ENCODE measurements at places on chromosomes 13 and 19. TPM values are rescaled to one million over a fixed set of nuclear protein-coding genes. Genes with fewer than 3 reads are reported as not detected.

GRCh38 chr13:28505543-28506135 is 10.7 kb upstream of the FLT1 start:
- DNase-seq, result no peak

DNA sequence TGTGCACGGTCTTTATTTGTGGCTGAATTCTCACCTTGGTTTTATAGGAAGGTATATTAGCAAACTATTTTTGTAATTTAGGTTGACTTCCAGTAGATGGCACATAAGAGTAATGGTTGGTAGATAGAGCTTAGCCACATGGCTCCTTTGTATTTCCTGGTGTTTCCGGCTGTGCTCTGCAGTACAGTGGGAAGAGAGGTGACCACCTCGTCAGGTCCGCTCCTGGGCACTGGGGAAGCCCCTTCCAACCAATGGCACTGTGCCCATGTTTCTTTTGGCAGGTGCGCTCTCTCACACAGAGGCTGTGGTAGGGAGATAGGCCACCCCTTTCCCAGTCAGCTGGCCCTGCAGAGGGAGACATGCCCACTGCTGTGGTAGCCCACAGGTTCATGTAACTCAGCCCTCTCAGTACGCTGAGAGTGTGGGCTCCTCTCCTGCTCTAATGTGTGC is 74.3 kb upstream of the ATP12A start:
- peak; percentile 11 for DNase-seq

GRCh38 chr19:4393947-4394590 is 6.3 kb downstream of the SH3GL1 start:
- DNase-seq, result no peak

DNA sequence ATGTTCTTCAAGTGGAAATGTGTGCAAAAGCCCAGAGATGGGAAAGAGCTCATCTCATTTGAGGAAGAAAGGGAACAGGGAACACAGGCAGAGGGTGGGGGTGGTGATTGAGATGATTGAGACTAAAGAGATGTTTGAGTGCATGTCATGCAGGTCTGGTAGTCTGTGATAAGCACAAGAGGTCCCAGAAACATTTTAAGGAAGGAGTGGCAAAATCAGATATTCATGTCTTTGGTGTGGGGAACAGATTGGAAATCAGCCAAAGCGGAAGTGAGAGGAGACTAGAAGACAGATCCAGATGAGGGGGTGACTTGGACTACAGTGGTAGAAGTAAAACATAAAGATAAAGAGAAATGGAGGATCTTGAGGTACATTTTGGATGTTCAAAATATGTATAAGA is 39.4 kb upstream of the DACH1 start:
- DNase-seq, result no peak

DNA sequence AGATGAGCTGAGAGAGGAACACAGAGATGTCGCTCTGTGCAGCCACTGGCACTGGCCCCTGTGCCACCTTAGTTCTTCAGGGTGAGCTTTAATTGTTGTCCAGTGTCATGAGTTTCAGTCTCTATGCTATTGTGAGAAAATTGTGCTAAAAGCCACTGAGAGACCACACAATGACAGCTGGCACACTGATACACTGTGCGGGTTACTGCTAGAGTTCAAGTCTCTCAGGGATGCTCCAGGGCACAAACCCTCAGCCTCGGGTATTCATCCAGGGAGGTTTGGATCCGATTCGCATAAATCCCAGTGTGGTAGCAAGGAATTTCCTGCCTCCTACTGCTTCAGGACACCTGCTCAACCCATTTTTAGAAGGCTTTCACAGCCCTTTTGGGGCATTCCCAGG is 68.1 kb upstream of the EDNRB start:
- DNase-seq, result no peak

GRCh38 chr13:70237131-70237530 is 128.9 kb upstream of the KLHL1 start:
- no peak for DNase-seq

DNA sequence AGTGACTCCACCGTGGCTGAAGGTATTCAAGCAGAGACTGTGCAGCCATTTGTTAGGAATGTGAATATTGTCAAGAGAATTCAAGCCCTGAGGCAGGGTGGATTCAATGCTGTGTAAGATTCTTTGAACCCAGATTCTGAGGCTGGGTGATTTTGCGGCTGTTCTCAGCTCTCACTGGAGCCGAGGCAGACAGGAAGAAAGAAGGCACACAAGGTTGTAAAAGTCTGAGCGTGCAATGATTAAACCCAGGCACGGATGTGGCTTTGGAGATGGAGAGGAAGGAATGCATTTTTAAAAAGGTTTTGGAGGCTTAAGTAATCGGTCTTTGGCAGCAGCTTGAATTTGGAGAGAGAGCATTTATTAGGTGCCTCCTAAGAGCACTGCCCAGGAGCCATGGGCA is 187.9 kb downstream of the KATNAL1 start:
- peak; percentile 64 for DNase-seq

ADGRE1 gene
- polyA plus RNA-seq, result not detected

GADD45B gene
- 84.0 TPM for polyA plus RNA-seq

MRPL54 gene
- 75.7 TPM for polyA plus RNA-seq

WASF3 gene
- 10.5 TPM for polyA plus RNA-seq

ITGBL1 gene
- 24.2 TPM for polyA plus RNA-seq

CD37 gene
- not detected for polyA plus RNA-seq

JSRP1 gene
- polyA plus RNA-seq, result not detected
